Activated CD4-positive, CD25-positive, alpha-beta regulatory T cell (primary cell): ENCODE measurements at places on chromosomes 4 and X.

- no peak for DNase-seq
Measured at GRCh38 chrX:154030266-154030665, 10.6 kb upstream of the IRAK1 start.

DNA sequence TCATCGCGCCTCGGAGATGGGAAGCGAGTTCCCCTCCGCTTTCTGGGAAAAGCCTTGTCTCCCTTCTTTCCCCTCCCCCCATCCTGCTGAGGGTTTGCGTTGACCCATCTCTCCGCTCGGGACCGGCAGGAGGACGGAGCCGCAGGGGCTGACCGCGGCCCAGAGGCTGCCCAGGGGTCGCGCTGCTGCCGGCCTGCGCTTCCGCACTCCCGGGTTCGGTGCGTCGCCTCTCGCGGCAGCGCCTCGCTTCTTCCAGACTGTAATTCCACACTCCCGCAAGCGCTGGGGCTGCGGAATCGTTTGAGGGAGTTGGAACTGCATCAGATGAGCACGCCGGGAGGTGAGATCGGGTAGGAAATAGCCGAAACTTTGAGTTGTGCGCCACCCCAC is 88.3 kb downstream of the BCOR start:
- no peak for DNase-seq

DNA sequence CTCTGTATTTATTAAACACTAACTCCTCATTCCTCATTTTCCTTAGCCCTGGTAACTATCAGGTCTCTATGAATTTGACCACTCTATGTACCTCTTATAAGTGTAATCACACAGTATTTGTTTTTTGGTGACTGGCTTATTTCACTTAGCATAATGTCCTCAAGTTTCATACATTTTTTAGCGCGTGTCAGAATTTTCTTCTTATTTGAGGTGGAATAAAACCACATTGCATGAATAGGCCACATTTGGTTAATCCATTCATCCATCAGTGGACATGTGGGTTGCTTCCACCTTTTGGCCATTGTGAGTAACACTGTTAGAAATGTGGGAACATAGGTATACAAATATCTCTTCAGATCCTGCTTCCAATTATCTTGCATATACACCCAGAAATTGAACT is 341.2 kb upstream of the BOD1L1 start:
- DNase-seq = no peak

GRCh38 chr4:79489506-79489905 is 81.5 kb upstream of the GK2 start:
- no peak for DNase-seq

GRCh38 chr4:142416711-142417275 is 429.3 kb downstream of the INPP4B start:
- DNase-seq = no peak

DNA sequence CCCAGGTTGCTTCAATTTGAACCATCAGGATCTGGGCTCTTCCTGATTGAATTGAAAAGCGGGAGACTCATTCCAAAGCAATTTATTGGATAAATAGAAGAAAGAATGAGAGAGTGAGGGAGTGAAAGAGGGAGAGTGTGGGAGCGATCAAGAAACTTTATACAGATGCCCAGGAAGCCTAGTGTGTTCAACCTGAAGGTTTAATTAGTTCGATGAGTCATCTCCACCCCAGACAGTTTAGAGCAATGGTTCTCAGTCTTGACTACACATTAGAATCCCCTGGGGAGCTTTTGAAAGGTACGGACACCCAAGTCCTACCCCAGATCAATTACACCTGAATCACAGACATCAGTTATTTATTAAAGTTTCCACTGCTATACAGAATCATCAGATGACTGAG is 61.5 kb downstream of the GEMIN8 start:
- no peak for DNase-seq

GRCh38 chr4:78796526-78796925 is 20.4 kb downstream of the BMP2K start:
- DNase-seq = no peak

- no peak for DNase-seq
Measured at GRCh38 chrX:17805120-17805519, 56.0 kb downstream of the RAI2 start.

DNA sequence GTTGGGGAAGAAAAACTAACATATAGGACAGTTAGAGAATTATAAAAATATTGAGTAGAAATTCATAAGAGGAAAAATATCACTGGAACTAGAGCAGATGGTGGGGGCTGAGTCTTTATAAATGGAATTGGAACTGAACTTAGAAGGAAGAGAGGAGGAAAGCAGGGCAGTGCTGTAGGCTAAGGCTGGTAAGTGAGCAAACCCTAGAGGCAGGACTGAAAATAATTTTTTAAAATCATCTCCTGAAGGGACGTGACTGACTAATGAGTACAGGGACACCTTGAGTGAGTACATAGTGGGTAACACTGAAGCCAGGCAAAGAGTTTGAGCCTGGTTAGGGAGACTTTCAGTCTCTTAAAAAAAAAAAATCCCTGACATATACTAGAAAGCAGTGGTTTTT is 63.3 kb downstream of the GALNT7 start:
- no peak for DNase-seq

GRCh38 chr4:89064848-89065247 is 7.9 kb upstream of the FAM13A start:
- DNase-seq = no peak

- DNase-seq = no peak
Measured at GRCh38 chr4:55592014-55592413, at the start of gene PDCL2. TSS of gene PDCL2 (minus strand) at chr4:55592245. CDS start at chr4:55592109, 136 bp downstream.

GRCh38 chrX:117973110-117973807 is 143.4 kb downstream of the KLHL13 start:
- no peak for DNase-seq

GRCh38 chr4:124189545-124189944 is 523.0 kb downstream of the ANKRD50 start:
- no peak for DNase-seq

DNA sequence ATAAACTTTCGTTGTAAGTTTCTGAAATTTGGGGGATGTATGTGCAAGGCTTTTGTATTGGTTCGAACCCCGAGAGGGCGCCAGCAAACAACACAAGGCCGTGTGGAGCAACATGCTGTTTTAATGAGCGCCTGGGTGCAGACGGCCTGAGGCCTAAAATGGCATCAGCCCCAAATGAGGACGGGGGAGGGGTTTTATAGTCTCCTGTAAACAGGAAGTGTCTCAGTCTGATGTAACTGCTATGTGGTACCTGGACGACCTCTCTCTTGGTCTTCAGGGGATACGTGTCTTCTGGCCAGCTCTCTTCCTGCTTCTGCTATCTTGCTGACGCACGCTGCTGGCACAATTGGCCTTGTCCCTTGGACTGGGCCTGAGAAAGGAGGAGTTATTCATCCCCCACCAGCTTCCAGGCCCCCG is 1348.0 kb downstream of the ADGRL3 start:
- no peak for DNase-seq

DNA sequence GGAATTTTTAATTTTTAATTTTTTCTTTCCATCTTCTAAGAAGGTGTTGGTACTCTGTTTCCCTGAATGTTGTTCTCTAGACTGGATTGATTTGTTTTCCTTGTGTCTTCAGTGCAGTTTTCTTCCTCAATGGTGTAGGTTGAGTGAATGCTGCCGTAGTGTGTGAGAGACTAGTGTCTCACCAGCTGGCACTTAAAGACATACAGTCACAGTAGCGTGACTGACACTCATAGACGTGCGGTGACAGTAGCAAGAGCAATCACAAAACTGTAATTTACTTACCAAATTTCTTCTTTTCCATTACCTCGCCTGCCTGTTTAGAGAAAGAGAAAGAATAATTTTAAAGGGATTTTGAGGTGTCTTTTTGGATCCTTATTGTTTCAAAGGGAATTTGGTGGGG is 21.4 kb upstream of the PGM2 start:
- DNase-seq = no peak

DNA sequence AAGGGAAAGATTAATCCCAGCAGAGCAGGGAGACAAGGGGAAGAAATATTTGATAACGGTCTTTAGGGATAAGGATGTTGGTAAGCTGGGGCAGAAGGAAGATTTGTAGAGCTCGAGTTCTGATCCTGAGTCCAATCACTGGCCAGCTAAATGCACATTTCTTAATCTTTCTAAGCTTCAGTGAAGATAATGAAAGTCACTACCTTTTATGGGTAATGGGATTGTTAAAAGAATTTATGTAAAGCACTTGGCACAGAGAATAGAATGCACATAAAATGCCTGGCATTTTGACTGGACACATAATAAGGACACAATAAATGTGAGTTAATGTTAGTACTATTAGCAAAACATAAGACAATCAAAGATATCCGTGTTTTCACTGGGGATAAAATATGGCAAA is 43.3 kb downstream of the NCAPG start:
- DNase-seq = no peak

- no peak for DNase-seq
Measured at GRCh38 chr4:109554971-109555370, 5.1 kb upstream of the MCUB start.

DNA sequence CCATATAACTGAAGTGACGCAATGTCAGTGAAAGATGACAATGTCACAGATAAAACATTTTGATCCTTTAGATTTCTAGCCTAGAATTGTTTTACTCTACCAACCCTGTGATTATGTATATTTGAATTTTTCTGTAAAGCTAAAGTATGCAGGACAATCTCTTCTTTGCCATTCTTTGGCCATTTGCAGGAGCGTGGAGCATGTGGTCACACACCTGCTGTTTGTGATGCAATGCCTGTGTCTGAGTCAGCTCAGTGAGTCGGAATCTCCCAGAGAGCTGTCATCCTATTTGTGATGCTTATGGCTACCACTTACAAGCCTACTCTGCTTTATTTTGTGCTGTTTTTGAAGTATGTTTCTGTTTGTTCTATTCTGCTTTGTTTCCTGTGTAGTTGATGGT is 214.5 kb downstream of the NAF1 start:
- no peak for DNase-seq

DNA sequence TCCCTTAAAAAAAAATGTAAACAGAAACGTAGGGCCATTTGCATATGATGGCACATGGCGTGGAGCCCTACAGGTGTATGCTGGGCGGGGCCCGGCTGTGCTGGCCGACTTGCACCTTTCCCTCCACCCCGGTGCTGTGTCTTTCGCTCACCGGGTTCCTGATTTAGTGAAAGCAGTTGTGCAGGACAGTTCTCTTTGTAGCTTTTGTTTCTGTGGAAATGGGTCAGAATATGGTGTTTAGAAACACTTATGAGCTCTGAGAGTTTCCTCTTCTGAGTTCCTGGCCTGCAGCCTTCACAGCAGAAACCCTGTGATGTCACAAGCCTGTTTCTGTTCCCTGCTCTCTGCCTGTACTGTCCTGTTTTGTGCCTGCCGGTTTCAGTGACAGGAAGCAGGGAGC is 22.5 kb upstream of the MSANTD1 start:
- DNase-seq = no peak

DNA sequence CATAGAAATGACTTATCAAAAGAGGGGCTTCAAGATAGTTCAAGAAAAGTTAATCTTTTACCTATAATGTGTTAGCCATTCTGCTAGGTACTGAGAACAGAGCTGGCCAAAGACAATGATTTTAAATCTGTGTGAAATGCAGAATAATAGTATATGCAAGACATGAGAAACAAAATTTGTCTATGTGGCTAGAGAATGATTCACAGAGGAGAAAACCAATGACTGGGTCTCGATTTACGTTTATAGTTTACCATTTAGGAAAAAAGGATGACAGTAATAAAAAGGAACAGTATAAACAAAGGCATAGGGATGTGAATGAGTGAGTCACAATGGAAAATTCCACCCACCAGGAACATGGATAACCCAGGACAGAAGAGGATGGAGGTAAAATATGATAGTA is 31.9 kb downstream of the NPFFR2 start:
- DNase-seq = no peak

DNA sequence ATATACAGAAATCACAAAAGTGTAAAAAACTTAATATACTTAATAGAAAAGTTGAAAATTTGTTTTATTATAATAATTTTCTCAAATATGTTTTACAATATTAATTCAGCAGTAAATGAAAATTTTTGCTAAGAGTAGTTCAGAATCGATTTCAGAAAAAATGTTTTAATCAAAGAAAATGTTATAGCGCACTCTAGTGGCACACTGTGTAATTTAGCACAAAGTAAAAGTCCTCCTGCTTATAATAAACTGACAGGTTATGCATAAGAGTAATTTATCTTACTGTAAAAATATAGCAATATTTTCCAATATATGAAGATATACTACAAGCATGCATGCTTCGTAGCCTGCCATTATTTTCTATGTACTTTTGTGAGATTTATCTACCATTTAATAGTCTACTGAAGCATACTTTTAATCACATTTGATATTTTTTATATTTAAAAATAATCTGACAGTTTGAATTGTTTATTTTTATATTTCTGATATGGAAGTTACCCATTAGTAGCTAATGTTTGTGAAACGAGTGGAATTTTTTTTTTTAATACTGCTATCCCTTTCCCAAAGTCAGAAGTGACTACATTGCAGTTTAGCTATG is 217.9 kb upstream of the KLHL4 start:
- no peak for DNase-seq

GRCh38 chrX:3380603-3381002 is 34.2 kb upstream of the MXRA5 start:
- no peak for DNase-seq

- DNase-seq = no peak
Measured at GRCh38 chr4:10100734-10101216, 15.8 kb downstream of the WDR1 start.

DNA sequence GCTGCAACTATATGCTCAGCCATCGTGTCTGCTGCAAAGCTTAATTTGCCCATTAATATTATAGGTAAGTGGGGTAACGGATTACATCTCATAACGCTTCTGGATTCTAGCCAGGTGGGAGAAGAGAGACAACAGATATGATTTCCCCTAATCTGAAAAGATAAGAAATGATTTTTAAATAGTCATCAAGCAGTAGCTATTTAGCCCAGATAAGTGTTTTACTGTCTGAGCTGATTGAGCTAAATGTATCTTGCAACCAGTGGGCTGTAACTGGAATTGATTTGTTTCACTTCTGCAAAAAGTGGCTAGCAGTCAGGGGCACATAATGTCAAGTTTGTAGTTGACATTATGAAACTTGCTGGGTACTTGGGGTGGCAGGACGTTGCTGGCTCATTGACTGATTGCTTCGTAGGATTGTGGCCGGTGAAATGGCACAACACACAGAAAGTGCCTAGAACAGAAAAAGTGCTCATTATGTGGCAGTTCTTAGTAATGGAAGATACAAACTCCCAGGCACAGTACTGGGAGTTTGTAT is 18.5 kb downstream of the LAP3 start:
- no peak for DNase-seq

GRCh38 chr4:10212901-10213300 is 96.3 kb upstream of the WDR1 start:
- no peak for DNase-seq

- no peak for DNase-seq
Measured at GRCh38 chr4:86118711-86119110, 241.1 kb downstream of the MAPK10 start.

- DNase-seq = no peak
Measured at GRCh38 chrX:153498453-153498852, 3.7 kb downstream of the BGN start.

GRCh38 chr4:26753617-26754016 is 107.0 kb upstream of the STIM2 start:
- DNase-seq = no peak

DNA sequence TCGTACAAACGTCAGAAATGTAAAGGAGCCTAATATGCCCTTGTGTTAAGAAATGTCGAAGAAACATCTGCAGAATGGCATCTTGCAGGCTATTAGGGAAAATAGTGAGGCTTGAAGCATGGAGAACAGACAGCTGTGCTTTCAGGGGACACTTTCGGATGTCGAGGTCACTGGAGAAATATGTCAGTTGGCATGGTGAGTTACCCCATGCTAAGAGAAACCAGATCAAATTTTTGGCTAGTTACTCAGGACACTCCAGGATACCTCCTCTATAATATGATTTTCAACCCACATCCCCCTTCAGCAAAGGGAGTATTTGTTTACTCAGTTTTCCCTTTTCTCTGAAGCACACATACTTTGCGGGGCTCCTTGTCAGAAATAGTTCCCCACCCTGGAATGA is 171.4 kb downstream of the GPC3 start:
- no peak for DNase-seq
